Stimulated activated CD4-positive, alpha-beta T cell treated with anti-CD3 and anti-CD28 coated beads, Interleukin-1b, Interleukin-23, amount 100 ng/mL, for 48 hours (primary cell): ENCODE measurements at places on chromosomes 6 and 20.

DNA sequence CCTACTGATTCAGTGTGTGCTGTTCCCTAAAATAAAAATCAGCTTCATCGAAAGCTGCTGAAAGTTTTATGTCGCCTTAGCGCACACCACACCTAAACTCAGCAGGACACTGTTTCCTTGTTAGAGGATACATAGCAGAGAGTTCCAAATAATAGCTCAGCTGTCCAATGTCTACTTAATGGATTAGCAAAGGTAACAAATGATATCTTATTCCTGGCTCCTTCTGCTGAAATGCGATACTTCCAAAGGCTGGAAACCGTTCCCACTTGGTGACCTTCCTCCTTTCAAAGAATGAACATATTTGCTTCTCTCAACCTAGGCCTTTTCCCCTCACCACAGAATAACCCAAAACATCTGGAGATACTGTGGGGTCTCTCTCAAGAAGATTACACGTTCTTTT lies 189.5 kb upstream of the GMDS start:
- no peak for DNase-seq

DNA sequence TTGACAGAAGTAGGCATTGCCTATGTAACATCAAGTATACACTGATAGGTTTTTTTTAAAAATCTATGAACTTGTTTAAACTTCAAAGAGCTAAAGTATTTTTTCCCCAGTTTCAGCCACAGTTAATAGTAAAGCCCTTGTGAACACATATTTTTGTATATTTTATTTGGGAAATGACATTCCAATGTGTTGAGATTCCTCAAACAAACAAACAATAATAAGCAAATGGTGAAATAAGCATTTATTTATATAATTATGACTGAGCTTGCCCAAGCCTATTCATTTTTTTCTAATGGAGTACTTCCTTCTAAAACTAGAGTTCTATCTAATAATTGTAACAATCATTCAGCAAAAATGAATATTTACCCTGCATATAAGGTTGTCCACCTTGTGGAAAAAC lies 12.5 kb downstream of the SYCP2 start:
- DNase-seq: no peak

GRCh38 chr6:16137451-16137801 lies 8.5 kb downstream of the MYLIP start:
- DNase-seq: no peak

- no peak for DNase-seq
Observed at GRCh38 chr6:46795816-46796215, 2.6 kb downstream of the MEP1A start.

- DNase-seq: no peak
Observed at GRCh38 chr6:84648444-84648843, 116.0 kb downstream of the TBX18 start.

DNA sequence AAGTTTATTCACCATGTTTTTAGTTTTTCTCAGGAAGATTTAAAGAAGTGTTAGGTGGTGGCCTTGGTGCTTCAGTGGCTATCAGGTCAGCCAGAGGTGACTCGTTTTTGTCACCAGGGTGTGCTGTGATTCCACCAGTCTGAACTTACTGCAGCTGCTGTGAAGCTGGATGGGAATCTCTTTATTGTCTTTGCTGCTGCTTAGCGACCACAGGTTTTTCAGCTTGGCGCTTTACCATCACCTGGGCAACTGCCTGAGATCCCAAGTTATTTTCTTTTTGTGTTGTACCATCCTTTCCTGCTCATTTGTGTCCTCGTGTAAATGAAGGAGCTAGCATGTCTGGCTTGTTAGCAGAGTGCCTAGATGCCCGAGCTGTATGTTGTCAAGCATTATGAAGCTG lies 146.9 kb downstream of the MACROD2 start:
- DNase-seq: no peak

DNA sequence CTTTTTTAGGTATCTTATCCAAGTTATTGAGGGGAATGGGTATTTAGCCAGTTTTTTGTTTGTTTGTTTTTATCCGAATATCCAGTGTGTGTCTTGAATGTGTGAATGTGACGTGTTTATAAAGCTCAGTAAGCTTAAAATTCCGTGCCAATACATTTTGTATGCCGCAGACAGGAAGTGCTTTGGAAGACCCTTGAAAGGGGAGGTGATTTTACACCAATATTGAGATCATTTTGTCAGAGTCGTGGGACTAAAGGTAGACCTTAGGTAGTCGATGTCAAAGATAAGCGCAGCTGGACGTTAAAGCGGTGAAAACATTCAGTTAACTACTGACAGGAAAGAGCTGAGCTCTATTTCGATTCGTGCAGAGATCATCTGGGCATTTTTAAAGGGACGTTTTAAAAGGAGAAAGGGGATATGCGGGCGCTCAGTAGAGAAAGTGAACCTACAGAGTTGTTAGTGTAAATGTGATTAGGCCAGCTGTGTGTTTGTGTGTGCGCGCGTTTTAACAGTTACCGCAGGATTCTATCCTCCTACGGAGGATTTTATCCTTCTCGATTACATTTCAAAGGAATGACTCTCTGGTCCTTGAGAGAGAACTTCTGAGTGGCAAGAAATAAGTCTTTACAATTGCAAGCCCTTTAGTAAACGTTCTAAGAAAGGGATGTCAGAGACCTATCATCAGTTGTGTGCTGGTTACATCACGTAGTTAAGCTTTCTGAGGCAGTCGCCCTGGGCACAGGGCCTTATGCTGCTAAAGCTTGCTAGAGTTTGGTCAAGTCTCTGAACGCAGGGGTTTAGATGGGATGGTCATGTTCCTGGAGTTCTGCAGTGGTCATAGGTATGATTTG lies 625 bp upstream of the ECHDC1 start:
- DNase-seq: no peak

DNA sequence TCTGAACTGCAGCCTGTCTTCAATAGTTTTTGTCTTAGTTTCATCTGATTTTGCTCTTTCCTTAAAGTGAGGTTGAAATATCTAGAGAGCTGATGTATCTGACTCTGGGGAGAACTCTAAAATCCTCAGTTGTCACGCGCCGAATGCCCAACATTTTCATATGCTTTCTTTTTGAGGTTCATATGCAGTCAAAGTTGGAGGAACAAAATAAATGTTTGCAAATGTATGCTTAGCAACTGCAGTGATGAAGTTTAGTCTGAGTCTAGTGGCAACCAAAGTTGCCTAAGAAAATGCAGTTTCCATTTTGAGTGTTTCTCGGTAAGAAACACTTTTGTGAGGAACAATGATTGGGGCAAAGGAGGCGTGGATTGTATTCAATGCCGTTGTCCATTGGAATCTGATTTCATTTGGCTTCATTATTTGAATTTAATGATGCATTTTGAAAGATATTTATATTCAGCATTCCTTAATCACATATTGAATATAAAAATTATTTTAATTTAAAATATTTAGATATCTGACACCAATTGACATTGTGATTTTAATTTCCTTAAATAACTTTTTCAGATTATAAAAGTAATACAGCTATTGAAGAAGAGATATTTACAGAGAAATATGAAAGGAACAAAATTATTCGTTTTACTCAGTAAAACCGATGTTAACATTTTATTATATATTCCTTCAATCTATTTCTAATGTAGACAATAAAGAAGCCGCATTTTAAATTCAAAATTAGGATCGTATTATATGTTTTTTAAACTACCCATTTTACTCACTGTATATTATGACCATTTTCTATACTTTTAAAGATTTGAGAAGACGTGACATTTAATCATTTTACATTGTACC lies 122.0 kb downstream of the PLEKHG1 start:
- no peak for DNase-seq

DNA sequence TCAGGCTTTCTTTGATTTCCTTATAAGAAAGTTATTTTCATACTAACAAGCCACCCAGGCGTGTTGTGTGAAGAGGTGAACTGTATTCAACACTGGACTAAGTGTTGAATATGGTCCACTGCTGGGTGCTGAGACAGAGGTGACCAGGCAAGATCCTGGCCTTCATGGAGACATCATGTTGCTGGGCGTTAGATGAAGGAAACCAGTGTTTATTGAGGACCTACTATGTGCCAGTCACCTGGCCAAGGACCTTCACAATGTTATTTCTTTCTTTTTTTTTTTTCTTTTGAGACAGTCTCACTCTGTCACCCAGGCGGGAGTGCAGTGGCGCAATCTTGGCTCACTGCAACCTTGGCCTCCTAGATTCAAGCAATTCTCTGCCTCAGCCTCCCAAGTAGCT lies 1.9 kb upstream of the TREML1 start:
- DNase-seq: no peak
